NCI-H774 (cell line): ENCODE measurements at places on chromosomes 7 and 10.

GRCh38 chr10:62614389-62615157, 189.9 kb upstream of the ADO start:
- no peak for DNase-seq

- no peak for DNase-seq
These were observed 13.6 kb downstream of the MRPS33 start for GRCh38 chr7:141001122-141001521.

GRCh38 chr7:44320141-44320540, 5.3 kb downstream of the CAMK2B start:
- DNase-seq: no peak

GRCh38 chr10:96532523-96532922, 18.8 kb upstream of the TLL2 start:
- no peak for DNase-seq

GRCh38 chr10:69492746-69493462, 41.6 kb downstream of the TSPAN15 start:
- no peak for DNase-seq

GRCh38 chr7:17185690-17186070, 112.8 kb upstream of the AHR start:
- no peak for DNase-seq

GRCh38 chr7:2140216-2141020, 92.3 kb downstream of the MAD1L1 start:
- DNase-seq: no peak

DNA sequence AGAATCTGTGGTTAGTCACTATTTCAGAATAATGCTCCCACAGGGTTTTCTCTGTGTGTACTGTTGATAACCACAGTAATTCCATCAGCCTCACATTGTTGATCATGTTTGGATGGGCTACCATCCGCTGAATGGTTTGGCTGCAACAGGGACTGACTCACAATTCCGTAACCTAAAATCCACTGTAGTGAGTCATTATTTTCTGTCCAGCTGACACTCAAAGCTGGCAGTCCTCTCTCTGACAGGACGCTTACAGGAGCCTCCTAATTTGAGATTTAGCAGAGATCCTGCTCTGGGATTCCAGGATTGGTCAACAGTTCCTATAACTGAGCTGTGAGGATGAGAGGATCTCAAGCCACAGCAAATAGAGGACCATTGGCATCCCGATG, 32.7 kb downstream of the VWA2 start:
- no peak for DNase-seq

- no peak for DNase-seq
These were observed 125.4 kb downstream of the MAPK8 start for GRCh38 chr10:48431871-48432270.

- no peak for DNase-seq
These were observed 926.0 kb upstream of the C7orf33 start for GRCh38 chr7:147664541-147664940.

GRCh38 chr7:136803028-136803427, 65.4 kb upstream of the CHRM2 start:
- DNase-seq: no peak

GRCh38 chr7:52352013-52352981, 683.1 kb upstream of the POM121L12 start:
- no peak for DNase-seq

DNA sequence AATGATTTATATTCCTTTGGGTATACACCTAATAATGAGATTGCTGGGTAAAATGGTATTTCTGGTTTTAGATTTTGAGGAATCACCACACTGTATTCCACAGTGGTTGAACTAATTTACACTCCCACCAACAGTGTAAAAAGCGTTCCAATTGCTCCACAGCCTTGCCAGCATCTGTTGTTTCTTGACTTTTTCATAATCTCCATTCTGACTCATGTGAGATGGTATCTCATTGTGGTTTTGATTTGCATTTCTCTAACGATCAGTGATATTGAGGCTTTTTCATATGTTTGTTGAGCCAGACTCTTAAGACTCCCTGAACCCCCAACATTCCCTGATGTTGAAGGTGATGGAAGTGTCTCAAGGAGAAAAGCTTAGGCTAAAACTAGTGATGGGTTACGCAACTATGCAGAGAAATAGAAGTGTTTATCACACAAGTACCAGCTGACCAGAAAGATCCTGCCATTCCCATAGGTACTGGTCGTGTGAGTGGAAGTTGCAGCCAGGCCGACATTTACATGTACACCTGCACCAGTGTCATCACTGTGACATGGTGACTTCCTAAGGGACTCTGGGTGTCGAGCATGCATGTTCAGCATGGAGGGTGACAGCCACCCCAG, 711.2 kb upstream of the NRP1 start:
- DNase-seq: no peak

DNA sequence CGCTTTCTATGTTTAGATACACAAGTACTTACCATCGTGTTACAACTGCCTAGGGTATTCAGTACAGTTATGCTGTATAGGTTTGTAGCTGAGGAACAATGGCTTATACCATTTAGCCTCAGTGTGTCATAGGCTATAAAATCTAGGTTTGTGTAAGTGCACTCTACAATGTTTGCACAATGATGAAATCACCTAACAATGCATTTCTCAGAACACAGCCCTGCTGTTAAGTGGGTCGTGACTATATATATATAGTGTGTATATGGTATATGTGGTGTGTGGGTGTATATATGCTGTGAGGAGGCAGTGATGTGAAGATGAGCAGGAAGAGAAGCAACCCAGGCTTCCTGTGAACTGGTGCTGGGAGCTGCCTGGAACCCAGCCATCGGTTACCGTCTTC, 65.6 kb upstream of the MKI67 start:
- DNase-seq: no peak

GRCh38 chr7:115474137-115474536, 552.2 kb downstream of the MDFIC start:
- no peak for DNase-seq

- no peak for DNase-seq
These were observed 265.2 kb downstream of the PHTF2 start for GRCh38 chr7:78063758-78064157.

DNA sequence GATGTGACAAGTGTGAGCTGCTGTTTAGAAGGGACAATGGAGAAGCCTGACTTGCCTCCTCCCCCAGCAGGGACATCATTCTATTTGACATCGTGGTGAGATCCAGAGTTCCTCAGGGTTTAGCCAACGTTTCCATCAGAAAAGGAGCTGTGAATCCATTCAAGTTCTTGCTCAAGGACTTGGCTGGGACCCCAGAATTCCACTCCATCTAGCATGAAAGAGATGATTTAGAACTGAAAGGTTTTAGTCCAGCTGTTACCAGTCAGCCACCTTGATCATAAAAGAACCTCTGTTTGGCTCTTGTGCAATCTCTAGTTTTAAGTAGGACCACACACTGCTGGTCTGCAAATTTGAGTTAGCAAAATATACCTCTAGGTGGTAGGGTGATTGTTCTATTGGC, 337.6 kb downstream of the FRMD4A start:
- no peak for DNase-seq

- DNase-seq: no peak
These were observed 145.4 kb downstream of the PIP4K2A start for GRCh38 chr10:22568928-22569327.

GRCh38 chr10:76309070-76309469, 877.6 kb downstream of the LRMDA start:
- no peak for DNase-seq

DNA sequence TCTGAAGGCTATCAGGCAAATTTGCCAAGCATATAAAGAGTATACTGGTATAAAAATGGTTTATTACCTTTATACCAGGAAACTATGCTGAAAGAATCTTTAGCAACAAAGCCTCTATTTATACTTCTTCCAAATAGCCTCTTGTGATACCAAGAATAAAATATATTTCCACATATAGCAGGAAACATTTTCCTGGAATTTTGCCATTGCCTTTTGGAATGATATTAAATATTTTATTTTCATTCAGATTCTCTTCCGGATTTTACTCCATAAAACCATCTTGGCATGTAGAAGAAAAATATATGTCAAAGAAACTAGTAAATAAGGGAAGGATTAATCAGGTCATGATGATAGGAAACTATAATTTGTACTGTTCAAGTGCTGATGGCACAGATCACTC, 17.7 kb downstream of the SOSTDC1 start:
- no peak for DNase-seq

DNA sequence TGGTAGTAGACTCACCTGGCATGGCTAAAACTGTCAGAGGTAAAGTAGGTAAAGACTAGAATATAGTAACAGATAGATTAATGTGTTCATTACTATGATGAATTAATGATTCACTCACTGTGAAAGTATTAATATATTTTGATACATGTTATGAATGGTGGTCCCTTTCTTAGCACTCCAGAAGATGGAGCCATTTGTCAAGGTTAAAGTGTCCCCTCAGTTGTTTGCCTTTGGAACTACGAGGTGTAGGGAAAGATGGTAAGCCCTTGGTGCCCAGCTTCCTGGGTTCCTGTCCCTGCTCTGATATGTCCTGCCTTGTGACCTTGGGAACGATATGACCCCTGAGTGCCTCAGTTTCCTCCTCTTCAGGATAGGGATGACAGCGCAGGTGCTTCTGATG, 49.4 kb downstream of the HTRA1 start:
- no peak for DNase-seq
